Motor neuron (in vitro differentiated cells): ENCODE measurements at places on chromosomes 5 and 9.

GRCh38 chr9:98983295-98984268 lies 39.9 kb downstream of the COL15A1 start:
- no peak for ATAC-seq

- ATAC-seq: peak; percentile 17
Measured at GRCh38 chr9:124477211-124477647, 27.0 kb downstream of the ADGRD2 start.

- no peak for ATAC-seq
Measured at GRCh38 chr9:37582548-37583157, 6.5 kb upstream of the FBXO10 start.

DNA sequence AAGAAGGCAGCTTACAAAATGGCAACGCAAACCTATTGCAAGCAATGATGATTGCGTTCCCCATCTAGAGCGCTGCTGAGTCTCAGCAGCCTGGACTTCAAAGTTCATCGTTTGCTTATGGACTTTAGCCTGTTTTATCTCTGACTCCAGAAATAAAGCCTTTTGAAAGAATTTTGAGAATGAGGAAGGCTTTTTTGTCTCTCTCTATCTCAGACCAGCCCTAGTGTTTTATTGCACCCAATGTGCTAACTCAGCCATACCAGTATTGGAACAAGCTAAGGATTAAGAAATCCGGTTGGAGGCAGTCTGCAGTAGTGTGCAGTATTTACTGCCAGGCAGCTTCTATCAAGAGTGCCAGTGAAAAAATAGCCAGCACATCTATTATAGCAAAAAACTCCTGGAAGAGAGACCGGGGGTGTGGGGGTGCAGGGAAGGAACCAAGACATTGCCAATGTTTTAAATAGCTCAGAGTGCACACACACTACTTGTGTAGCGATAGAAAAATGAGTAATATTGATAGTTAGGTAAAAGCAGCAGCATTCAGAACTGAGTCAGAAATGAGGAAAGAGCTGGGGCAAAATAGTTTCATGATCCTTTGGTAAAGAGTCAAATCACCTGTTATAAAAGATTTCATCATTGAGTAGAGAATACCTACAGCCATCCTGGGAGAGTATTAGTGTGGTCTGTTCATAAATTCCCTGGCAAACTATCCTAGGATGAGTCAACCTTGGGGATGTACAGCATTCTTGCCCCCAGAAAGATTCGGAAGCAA lies 219.0 kb downstream of the ZNF608 start:
- no peak for ATAC-seq

DNA sequence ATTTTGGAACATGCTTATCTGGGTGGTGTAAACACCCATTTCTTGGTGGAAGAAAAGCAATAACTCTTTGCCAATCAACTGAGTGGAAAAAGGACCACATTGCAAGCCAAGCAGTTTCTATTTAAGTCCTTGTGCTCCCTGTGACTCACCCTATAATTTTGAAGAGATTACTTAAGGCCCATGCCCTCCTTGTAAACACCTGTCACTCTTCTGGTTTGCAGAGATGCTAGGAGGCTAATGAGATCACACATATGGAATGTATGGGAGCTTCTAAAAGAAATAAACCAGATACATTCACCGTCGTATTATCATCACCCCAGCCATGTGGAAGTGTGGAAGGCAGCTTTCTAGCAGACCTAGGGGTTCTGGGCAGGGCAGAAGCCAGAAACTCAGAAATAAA lies 337.1 kb downstream of the GADD45G start:
- peak; percentile 78 for ATAC-seq

- no peak for ATAC-seq
Measured at GRCh38 chr9:133436681-133437080, 14.5 kb downstream of the ADAMTS13 start.

DNA sequence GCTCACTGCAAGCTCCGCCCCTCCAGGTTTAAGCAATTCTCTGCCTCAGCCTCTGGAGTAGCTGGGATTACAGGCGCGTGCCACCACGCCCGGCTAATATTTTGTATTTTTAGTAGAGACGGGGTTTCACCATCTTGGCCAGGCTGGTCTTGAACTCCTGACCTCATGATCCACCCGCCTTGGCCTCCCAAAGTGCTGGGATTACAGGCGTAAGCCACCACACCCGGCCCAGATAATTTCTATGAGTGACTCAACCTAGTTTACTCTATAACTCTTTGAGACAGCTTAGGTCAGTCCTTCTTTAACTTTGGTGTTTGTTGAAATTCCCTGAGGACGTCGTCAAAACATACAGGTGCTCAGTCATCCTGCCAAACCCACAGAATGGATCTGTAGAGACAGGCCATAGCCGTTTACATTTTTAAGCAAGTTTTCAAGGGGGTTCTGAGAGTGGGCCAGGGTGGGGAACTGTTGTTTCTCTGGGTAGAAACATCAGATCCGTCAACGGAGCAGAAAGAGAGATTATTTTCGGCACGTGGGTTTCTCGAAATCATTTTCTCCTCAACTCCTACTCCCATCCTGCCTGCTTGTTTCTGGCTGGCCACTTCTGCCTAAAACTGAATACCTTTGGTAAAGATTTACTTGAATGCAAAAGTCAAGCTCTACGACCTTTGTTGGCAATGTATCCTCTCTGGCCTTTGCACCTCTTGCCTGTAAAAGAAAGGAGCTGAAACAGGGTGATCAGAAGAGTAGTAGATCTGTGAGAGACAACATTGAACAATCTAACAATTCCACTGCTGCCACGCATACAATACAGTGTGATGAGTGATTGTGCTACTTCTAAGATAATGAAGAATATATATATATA lies 6.0 kb upstream of the BOD1 start:
- no peak for ATAC-seq

GRCh38 chr5:16453609-16454008 lies 12.0 kb downstream of the ZNF622 start:
- no peak for ATAC-seq

GRCh38 chr5:139763280-139763929 lies 32.2 kb upstream of the PSD2 start:
- ATAC-seq: no peak

GRCh38 chr5:134609232-134609851 lies 23.3 kb downstream of the SAR1B start:
- ATAC-seq: no peak

DNA sequence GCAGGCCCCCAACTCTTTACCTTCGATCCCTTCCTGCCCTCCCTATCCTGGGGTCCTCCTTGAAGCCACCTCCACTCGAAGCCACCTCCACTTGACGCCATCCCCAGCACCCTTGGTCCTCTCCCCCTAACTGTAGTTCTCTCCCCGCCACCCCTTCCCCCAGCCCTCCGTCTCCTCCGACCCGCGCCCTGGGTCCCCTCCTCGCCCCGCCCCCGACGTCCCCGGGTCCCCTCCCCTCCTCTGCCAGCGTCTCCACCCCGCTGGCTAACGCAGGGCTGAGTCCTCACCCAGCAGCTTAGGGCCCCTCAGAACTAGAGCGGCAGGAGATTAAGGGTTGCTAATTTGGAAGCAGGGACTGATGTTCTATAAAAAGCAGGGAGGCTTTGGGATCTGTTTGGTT lies 30.6 kb upstream of the ANKRD33B start:
- ATAC-seq: no peak

GRCh38 chr9:121443981-121444380 lies 55.7 kb downstream of the GGTA1 start:
- no peak for ATAC-seq

GRCh38 chr5:75412111-75412990 lies 75.3 kb downstream of the HMGCR start:
- ATAC-seq: no peak

DNA sequence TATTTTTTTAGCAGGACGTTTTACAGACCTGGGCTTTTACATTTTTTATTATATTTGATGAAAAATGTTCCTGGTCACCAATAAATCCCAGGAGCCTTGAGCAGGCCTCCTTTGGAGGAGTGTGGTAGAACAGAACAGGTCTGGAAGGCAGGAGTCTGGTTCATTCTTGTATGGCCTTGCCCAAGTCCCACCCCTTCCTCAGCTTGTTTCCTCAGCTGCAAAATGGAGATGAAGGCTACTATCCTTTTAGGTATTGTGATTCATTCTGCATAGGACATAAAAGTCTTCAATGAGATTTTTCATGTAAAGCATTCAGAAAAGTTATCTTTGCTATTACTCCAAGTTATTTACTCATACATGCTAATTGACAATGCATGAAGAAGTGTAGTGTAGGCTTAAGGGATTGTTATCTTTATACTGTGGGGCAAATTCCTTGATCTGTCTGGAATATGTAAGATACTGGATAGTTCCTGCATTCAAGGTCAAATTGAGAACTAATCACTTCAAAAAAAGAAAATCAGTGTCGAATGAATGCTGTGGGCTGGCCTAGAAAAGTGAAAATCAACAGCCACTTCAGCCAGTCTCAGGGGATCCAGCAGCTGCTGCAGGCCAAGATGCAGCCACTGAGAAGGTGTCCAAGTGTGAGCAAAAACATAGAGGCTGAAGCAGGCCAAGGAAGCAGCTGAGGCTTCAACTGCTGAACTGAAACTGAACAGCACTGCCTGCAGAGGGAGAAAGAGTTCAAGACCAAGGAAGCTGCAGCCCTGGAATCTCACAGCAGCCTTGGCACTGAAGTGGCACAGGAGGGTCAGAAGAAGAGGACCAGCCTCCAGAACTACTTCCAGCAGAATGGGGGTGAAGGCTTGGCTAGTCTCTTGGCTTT lies 15.5 kb upstream of the SLC36A3 start:
- no peak for ATAC-seq

DNA sequence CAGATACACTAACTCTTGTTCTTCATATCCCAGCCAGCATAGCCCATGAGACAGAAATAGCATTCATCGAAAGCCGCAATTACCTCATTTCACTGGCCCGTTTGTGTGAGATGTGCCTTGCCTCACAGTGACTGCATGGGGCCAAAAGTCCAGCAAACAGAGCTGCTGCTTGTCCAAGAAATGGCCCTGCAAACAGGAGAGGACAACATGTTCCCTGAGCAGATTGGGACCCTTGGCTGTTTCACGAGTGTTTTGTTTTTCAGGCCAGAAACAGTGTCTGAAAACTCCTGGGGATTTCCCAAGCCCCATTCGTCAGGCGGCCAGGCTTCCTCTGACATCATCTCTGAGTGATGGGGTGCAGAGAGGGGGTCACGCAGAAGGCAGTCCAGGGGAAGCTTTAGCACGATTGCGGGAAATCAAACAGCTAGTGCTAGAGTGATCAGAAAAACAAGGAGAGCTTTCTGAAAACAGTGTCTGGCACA lies 503.6 kb upstream of the PAPPA start:
- ATAC-seq: peak; percentile 95

DNA sequence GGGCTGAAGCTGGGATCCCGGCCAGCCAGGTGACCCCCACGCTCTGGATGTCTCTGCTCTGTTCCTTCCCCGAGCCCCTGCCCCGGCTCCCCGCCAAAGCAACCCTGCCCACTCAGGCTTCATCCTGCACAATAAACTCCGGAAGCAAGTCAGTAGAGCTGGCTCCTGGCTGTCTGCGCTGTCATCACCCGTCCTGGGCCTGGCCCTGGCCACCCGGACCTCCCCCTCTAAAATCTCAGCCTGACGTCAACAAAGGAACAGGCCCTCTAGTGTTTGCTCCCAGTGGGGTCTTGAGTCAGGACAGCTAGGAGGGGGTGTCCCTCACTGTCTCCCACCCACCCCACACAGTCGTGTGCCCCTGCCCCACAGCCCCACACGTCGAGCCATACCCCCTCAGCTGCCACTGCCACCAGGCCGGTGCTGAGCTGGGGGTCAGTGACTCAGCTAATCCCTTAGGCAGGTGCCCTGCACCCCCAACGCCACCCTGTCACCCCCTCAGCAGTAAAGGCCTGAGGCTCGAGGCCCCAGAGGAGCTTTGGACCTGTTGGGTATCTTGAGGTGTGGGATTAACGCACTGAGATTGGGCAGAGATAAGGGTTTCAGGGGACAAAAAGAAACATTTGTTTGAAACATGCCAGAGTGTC lies 1.1 kb upstream of the LCNL1 start:
- ATAC-seq: no peak

GRCh38 chr5:156052656-156053055 lies 274.3 kb upstream of the SGCD start:
- ATAC-seq: no peak

DNA sequence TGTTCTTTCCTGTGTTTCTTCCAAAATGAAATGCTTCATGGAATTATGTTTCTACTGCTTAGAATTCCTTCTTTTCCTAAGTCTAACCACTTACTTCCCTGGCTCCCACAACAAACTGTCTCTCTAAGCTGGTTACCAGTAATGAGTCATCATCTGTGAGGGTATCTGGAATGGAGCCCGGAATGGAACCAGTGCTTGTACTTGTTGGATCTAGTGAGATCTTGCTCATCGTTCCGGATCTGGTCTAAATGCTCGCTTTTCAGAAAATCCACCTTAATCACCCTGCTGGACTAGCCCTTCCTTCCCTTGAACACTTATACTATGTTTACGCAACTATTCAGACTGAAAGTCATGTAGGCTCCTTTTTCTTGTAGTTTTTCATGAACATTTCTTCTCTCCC lies 184.8 kb downstream of the PBX3 start:
- ATAC-seq: no peak
